ENCODE measurements at places on chromosomes 2 and 18.

- H3K27me3 ChIP-seq, result peaks cover 13% of the 10 kb centered on the region
- no peak overlapping the region for H3K27ac ChIP-seq
- no peak for DNase-seq
- no peaks in the 10 kb centered on the region for H3K36me3 ChIP-seq
Measured at GRCh38 chr2:705971-706511, 28.8 kb upstream of the TMEM18 start.

DNA sequence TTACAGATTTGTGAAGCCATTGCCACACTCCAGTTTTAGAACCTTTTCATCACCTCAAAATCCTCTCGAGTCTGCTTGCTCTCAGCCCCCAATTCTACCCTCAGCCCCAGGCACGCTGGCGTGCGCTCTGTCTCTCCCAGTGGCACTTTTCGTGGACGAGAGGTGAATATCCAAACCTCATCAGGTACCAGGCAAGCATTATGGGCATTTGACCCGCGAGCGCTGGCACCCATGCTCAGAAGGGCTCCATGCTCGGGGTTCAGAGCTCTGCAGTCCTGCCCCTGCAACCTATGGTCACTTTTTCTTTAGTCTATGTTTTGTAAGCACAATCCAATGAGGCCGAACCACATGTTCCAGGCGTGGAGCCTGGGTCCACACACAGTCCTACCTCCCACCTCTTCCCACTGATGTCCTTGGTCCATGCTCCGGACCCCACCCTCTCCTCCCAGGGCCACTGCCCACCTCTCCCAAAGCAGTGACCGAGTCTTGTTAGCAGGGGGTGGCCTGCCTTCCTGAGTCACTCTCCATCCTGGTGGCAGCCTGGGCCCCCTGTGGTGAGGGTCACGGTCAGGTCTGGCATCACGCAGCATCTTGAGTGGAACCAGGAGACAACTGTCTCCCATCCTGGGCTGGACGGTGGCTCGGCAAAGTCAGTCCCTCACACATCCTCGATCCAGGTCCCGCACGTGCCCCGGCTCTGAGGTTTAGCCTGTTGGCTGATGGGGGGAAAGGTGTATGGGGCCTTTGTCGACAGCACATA lies 256.9 kb downstream of the NDUFA10 start:
- no peaks in the 10 kb centered on the region for H3K36me3 ChIP-seq
- no peak overlapping the region for H3K27ac ChIP-seq
- no peak for DNase-seq
- peak overlapping the region; percentile 1 for H3K4me3 ChIP-seq
- H3K4me1 ChIP-seq, result no peaks in the 10 kb centered on the region

DNA sequence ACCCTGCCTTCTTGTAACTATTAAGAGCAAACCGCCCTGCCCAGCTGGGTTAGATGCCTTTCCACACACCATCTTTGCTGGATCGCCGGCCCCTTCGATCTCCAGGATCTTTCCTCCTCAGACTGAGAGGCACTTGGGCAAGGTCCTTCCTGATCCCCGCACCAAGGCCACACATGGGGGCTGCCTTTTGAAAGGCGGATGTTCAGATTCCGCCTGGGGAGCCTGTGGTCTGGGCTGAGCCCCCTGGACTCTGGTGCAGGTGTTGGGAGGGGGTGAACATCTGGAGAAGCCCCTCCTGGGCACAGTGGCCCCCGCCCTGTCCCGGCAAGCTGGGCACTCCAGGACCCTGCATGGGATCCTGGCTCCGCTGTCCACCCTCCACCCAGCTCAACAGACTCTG lies 135.4 kb upstream of the HDAC4 start:
- H3K27ac ChIP-seq, result no peak overlapping the region
- no peak overlapping the region for H3K4me3 ChIP-seq
- H3K4me1 ChIP-seq, result no peaks in the 10 kb centered on the region
- H3K27me3 ChIP-seq, result peaks cover 65% of the 10 kb centered on the region

DNA sequence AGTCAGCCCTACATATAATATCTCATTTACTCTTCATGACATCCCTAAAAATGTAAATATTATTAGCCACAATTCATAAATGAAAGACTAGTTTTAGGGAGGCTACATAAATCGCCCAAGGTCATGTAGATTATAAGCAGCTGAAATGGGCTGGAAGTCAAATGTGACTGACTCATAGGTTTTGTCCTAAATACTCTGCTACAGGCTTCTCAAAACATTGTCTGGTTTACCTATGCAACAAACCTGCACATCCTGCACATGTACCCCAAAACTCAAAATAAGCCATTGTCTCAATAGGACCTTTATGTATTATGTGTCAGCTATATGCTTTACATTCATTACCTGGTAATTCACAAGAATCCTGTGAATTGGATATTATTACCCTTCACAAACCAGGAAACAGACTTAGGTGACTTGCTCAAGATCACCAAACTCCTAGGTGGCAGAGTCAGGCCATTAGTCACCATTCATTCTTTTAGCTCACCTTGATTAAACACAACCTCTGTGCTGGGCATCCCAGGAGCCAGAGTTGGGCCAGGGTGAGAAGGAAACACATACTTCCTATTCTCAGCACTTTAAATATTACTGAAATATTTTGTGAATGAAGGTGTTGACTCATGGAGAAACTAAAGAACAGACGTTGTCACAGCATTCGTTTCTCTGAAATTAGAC lies 69.4 kb upstream of the CPO start:
- no peaks in the 10 kb centered on the region for H3K27me3 ChIP-seq
- no peak for DNase-seq
- no peak overlapping the region for H3K27ac ChIP-seq
- H3K36me3 ChIP-seq, result no peaks in the 10 kb centered on the region
- H3K4me1 ChIP-seq, result no peaks in the 10 kb centered on the region

- H3K4me3 ChIP-seq, result no peak overlapping the region
- DNase-seq, result no peak
- H3K4me1 ChIP-seq, result no peaks in the 10 kb centered on the region
- no peaks in the 10 kb centered on the region for H3K36me3 ChIP-seq
- H3K27ac ChIP-seq, result no peak overlapping the region
- no peaks in the 10 kb centered on the region for H3K27me3 ChIP-seq
Measured at GRCh38 chr2:45089554-45090261, 80.5 kb upstream of the SIX2 start.

DNA sequence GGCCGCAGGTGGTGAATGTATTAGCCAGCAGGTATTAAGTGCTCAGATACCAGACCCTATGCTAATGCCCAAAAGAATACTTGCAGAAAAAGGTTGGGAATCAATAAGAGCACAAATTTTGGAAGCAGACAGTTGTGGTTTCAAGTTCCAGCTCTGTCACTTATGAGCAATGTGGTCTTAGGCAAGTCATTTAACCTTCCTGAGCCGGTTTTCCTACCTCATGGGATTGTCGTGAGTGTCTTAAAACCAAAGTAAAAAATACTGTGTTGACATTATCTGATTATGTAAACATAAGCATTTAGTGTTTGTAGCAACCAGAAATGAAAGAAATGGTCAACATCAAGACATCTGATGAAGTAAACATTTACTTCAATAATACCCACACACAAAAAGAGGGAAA lies 93.0 kb upstream of the CHST9 start:
- H3K4me1 ChIP-seq, result no peaks in the 10 kb centered on the region
- H3K27ac ChIP-seq, result no peak overlapping the region
- H3K27me3 ChIP-seq, result no peaks in the 10 kb centered on the region
- no peak for DNase-seq

DNA sequence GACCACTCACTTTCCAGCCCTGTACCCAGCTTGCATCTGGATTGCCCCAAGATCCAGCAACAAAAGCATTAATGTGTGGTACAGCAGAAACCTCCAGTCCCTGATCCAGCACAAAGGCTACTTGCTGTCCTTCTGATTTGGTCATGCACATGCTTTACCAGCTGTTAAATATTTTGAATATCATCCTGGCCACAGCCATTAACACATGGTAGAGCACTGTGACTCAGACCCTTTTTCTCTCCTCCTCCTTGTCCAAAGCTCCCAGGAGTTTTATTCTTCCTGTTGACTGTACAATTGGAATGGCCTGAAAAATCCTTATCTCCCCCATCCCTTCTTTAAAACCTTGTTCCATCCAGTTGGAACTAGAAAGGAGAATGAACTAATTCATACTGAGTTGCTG lies 419.7 kb upstream of the TNP1 start:
- no peaks in the 10 kb centered on the region for H3K36me3 ChIP-seq
- peak overlapping the region; percentile 76 for H3K27ac ChIP-seq
- H3K4me3 ChIP-seq, result no peak overlapping the region
- H3K4me1 ChIP-seq, result peaks cover 9% of the 10 kb centered on the region
- H3K27me3 ChIP-seq, result no peaks in the 10 kb centered on the region
- peak; percentile 93 for DNase-seq

DNA sequence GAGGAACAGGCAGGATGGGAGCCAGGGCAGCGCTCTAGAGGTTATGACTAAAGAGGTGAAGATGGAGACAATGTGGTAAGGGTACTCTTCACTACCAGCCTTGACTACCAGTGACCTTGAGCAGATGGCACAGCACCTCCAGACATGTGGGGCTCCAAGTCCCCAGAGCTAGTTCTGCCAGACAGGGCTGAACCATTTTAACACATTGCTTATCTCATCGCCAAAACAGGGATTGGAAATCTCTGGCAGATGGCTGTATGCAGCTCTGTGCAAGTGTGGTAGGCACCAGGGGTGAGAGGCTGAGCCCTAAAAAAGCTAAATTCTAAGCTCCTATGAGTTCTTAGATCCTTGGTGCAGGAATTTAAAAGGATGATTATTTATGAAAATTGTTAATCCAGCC lies 41.3 kb downstream of the FSHR start:
- H3K4me1 ChIP-seq, result no peaks in the 10 kb centered on the region
- no peaks in the 10 kb centered on the region for H3K27me3 ChIP-seq
- no peak for DNase-seq
- no peak overlapping the region for H3K4me3 ChIP-seq
- H3K27ac ChIP-seq, result no peak overlapping the region

- H3K4me1 ChIP-seq, result peaks cover 2% of the 10 kb centered on the region
- H3K4me3 ChIP-seq, result no peak overlapping the region
- no peak overlapping the region for H3K27ac ChIP-seq
Measured at GRCh38 chr18:63342206-63342605, 22.6 kb upstream of the BCL2 start.

Data from mesenchymal stem cell (in vitro differentiated cells and primary cell).